ENCODE measurements at places on chromosomes 11 and 22.

DNA sequence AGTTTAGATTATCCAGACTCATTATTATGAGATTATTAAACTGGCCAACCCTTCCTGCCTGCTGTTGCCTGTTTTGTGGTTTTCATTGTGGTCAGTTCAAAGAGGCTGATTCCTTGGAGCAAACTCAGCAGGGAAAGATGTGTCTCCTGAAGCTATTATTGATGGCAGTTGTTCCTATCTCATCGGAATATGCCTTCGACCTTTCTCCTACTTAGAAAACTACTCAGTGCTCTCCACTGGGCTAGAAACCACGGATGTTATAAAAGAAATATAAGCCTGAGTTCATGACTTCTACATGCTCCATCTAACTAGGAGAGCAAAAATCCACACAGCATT, 80.2 kb upstream of the NAV2 start:
- no peak for DNase-seq

DNA sequence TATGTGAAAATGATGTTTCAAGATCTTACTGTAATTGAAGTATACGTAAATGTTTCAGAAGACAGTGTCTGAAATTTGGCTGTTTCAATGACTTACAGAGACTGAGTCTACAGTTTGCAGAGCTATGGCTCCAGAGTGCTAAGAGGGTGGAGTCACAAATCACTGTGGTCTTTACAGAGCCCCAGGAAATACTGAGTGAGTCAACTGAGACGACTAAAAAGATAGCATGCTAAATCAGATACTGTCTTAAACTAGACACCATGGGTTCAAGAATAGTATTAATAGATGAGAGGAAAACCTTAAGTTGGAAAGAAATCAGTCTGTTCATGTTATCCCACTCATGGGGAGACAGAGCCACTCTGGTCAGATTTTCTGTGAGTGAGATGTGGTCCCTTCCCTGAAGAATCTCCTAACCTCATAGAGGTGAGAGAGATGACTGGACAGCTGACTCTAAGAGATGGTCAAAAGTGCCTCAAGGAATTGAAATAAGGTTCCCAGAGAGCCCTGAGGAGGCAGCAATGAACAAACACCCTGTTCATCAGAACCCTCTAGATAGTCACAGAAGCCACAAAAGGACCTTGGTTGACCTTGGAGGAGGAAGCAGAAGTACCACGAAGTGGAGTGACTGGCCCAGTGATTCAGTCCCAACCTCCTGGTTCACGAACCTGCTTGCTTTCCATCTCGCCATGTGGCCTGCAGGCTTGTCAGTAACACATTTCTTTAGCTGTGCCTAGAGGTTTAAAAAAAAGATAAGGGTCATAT, 30.2 kb downstream of the C11orf91 start:
- DNase-seq = no peak

DNA sequence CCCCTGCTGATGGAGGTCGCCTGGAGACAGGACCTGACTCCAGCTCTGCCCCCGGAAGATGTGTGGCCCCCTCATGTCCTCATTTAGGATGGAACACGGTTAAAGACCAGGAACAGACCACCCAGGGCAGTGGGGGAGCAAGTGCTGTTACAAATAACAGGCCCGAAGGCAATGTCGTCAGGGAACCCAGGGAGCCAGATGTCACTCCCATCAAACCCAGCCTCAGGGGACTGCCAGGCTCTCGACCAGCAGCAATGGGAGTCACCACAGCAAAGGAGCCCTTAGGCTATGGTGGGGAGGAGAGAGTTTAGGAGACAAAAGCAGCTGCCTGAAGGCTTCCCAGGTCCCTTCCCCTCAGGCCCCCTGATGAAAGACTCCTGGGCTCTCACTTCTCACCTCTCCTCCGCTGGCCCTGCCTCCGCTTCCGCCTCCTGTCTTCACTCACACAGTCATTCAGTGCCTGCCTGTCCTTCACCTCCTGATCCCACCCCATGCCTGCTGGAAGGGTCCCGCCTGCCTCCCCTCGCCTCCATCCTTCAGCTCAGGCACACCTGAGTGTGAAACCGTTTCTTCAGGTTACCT, 4.4 kb downstream of the RPS19BP1 start:
- DNase-seq = no peak

GRCh38 chr11:117900121-117900648, 23.7 kb upstream of the FXYD6 start:
- DNase-seq = no peak

GRCh38 chr22:46951973-46952372, 189.5 kb downstream of the TBC1D22A start:
- no peak for DNase-seq

GRCh38 chr11:36364551-36365325, 68.7 kb downstream of the PRR5L start:
- no peak for DNase-seq

DNA sequence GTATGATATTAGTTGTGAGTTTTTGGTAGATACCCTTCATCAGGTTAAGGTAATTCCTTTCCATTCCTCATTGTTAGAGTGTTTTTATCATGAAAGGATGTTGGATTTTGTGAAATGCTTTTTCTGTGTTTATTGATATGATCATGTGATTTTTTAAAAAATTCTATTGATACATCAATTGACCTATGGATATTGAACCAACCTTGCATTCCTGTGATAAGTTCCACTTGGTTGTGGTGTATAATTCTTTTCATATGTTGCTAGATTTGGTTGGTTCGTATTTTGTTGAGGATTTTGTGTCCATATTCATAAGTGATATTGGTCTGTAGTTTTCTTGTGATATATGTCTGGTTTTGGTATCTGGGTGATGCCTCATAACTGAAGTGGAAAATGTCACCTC, 6.7 kb downstream of the ANKRD13D start:
- no peak for DNase-seq

GRCh38 chr22:35593891-35594470, 23.1 kb downstream of the MB start:
- DNase-seq = no peak

DNA sequence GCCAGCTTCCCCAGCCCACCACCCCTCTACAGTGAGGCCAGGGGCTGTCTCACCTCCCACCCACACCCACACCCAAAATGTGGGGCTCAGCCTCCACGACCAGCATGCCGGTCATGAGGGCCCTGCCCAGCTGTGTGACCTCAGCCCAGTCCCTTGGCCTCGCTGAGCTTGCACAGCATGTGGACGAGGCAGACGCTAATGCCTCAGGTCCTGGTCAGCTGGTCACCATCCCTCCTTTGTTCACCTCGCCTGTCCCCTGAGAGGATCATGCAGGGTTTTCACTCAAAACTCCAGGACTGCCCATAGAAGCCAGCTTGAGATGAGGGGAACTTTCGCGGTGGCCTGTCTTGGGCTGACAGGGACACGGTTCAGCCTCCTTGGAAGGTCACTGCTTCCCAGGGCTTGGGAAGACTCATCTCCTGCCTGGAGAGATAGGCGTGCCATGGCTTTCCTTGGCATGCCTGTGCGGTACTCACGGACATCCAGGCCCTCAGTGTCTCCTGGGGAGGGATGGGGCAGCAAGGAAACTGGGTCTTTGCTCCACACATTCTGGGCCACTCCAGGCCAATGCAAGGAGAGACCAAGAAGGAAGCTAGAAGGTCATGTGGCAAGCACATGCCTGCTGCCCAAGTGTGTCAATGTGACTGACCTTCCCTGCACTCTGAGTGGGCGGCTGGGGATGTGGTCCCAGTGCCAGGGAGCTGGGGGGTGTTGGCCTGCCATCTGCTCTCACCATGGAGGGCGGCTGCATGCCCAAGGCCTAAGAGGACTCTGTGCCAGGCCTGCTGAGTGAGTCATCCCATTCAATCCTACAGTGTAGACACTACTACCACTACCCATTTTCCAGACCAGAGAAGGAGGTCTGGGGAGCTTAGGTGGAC, 3.2 kb upstream of the RTN4R start:
- DNase-seq = no peak

DNA sequence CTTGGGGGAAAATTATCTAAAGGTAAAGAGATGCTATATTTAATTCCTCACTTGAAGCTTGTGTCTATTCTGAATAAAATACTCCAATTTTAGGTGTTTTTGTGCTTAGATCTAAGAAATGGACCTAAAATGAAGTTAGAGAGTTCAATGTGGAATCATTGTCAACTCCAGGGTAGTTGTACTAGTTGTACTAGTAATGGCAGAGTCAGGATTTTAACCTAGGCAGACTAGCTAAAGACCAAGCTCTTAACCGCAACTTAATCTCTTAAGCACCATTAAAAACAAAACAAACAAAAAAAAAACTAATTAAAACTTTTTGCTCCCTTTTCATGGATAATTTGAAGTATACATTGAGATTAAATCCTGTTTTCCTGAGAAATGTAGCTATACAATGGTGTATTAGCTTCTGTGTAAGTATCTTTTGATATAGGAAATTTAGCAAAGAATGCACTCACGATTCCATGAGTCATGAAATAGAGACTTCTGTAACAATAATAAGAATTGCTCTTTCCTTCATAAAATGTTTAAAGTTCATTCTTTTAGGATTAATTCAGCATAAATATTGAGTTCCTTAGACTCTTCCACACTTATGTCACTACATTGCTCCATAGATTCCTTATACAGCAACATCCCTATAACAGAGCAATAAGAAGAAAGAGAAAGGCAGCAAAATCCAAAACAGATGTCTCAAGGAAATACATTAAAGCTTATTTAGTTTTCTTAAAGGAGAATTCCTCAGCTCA, 26.5 kb upstream of the SOX6 start:
- DNase-seq = no peak

- no peak for DNase-seq
Observed at GRCh38 chr22:42462016-42462415, 29.8 kb upstream of the NFAM1 start.

Measured in stimulated activated CD4-positive, alpha-beta T cell treated with anti-CD3 and anti-CD28 coated beads, Interleukin-12 subunit alpha, Interleukin-12 subunit beta, amount 100 ng/mL, for 4 hours (primary cell).